NCI-H2107 (cell line): ENCODE measurements at places on chromosomes 11 and 22.
A peak's percentile ranks its signal among the peaks of the same experiment; 100 is the strongest.

DNA sequence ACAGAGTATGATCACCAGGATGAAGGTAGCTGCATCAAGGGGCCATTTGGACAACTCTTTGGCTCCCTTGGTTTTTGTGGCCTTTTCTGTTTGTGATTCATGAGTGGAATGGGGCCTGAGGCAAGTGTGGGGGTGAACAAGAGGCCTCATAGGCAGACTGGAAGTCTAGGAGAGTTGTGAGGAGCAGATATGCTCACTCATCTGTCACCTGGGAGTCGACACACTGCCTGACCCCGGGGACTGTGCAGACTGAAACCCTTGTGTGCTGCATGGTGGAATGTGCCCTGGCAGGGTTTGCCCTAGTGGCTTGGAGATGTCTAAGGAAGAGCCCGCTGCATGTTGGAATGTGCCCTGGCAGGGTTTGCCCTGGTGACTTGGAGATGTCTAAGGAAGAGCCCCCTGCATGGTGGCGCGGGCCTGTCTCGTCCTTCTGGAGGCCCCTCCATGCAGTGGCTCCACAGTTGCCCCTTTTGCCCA lies 60.0 kb downstream of the MED15 start:
- no peak for DNase-seq

DNA sequence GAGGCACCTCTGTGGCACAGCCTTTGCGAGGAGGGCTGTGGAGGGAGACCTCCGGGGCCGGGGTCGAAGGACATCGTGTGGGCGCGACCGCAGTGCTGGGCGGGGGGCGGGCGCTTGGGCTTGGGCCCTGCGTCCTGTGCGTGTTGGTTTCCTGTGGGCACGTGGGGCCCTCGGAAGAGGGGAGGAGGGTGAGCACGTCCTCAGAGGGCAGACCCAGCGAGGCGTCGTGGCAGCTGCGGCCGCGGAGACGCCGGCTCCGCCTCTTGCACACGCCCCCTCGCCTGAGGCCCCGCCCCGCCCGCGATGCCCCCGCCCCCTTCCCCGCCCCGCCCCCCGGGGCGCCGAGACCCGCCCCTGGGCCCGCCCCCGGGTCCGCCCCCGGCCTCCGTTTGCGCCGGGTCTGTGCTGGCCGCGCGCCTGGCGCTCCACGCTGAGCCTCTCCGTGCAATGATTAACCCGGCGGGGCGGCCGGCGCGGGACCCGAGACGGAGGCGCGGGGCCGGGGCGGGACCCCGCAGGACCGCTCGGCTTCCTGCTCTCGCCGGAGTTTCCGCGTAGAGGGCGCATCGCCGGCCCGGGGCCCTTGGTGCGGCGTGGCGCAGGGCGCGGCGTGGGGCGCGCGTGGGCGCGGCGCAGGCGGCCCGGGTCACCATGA lies at the start of gene PRR5:
PRR5 (plus strand) TSS at position 381 of the 655 bp plus-strand sequence; CDS start at position 652, 271 bp downstream.
- peak; percentile 39 for DNase-seq

GRCh38 chr11:43907028-43907975 lies 26.7 kb downstream of the ALKBH3 start:
- no peak for DNase-seq

DNA sequence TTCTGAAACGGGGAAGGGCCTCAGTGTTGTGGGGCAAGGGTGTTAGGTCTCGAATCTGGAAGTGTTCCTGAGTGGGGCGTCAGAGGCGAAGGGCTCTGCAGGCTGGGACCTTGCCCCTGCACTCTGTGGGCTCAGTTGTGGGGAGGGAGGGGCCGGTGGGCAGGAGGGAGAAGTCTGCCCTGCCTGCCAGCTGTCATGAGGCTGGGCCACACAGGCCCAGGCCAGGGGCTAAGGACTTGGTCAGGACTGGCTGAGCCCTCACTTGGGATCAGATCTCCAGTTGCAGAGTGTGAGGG lies at the start of gene CRACR2B:
CRACR2B (plus strand) TSS at position 23 of the 296 bp plus-strand sequence. CDS start 689 bp downstream, outside the sequence.
- no peak for DNase-seq

GRCh38 chr11:123560006-123560405 lies 94.4 kb downstream of the SCN3B start:
- no peak for DNase-seq

- DNase-seq = no peak
Measured at GRCh38 chr11:66183494-66184048, 84.9 kb upstream of the RAB1B start.

- DNase-seq = no peak
Measured at GRCh38 chr11:6604081-6604626, 580 bp downstream of the ILK start.

GRCh38 chr11:74476536-74476935 lies 9.2 kb upstream of the KCNE3 start:
- DNase-seq = no peak

DNA sequence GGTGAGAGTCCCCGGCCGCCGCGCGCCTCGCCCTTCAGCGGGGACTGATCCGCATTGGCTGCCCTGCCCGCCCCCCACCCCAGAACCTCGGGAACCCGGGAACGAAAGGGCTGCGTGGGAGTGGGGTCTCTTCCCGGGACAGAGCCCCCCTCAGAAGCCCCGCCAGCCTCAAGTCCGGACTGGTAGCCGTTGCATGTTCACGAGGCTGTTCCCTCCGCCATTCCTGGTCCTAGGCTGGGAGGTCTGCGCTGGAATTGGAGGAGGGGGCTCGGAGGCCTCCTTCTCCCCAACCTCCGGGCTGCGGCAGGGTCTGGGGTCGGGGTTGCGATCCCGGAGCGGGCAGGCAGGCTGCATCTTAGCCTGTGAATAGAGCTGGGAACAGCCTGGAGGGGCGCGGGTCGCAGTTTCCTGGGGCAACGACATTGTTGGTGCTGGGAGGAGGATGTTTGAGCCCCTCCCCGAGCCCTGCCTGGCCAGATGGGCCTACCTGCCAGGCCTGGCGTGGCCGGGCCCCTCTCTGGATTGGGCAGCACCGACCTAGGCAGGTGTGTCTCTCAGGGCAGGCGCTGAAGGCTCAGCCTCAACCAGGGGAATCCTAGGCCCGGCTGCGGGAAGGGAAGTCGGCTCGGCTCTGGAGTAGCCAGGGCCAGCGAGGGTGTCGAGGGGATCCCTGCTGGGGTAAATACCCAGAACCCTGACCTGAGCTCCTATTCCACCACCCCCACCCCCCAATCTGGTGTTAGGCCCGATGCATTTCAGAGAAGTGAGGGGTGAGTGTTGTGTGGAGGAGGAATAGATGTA lies 670 bp downstream of the MAPK8IP1 start:
- no peak for DNase-seq

DNA sequence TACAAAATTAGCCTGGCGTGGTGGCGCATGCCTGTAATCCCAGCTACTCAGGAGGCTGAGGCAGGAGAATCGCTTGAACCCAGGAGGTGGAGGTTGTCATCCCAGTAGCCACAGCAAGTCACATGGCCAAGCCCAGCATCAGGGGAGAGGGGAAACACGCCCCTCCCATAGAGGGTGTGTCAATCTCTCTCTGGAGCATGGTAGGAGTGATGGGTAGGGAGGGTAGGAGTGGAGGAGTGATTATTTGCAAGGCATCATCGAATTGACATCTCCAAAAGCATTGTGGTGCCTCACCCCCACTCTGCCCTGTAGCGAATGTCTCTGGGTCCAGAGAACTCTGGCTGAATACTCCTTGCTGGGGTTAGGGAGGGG lies 6.1 kb upstream of the SSTR3 start:
- DNase-seq = no peak

DNA sequence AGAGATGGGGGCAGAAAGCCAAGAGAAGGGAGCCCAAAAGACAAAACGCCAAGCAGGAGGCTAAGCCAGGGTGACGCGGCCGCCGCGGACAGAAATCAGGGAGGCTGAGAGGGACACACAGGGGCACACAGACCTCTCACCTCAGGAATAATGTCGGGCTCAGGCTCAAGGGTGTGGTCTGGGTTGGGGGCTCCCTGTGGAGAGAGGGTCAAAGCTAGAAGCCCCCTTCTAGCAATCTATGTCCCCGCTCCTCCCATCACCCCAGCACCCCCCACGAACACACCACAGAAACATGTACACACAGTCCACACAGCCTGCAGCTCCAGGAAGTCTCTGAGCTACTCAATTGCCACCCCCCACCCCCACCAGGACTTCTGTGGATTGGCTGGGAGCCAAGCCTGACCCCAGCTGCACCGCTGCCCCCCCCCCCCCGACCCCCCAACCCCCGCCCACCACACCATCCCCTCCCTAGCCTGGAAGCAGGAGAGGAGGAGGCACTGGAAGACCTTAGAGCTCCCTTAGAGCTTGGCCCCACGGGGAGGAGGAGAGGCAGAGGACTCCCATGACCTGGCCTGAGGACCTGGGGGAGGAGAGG lies 6.9 kb downstream of the BCL9L start:
- no peak for DNase-seq

- DNase-seq = no peak
Measured at GRCh38 chr11:106391771-106392420, 314.4 kb downstream of the AASDHPPT start.

- no peak for DNase-seq
Measured at GRCh38 chr11:12356944-12357655, 20.3 kb upstream of the PARVA start.

GRCh38 chr11:68008381-68009337 lies 1.5 kb upstream of the ALDH3B1 start:
- DNase-seq = peak; percentile 35

DNA sequence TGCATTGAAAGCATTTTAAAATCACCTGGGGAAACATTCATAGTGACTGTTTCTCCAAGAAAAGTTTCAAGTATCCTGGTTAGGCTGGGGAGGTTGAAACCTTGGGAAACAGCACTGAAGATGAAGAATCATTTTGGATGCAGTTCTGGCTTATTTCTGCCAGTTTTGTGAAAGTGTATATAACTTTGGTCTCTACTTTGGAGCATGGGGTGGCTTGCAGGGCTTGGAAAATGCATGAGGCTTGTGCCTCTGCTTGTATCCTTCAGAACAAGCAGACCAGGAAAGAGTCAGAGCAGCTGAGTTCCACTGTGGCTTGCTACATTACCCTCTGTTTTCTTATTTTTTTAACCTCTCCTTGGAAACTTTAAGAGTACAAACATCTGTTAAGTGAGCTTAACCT lies 19.5 kb downstream of the SLC5A12 start:
- no peak for DNase-seq

GRCh38 chr22:25080855-25081254 lies 118.8 kb upstream of the CRYBB3 start:
- DNase-seq = no peak
